ENCODE measurements at places on chromosomes 7 and 10.

DNA sequence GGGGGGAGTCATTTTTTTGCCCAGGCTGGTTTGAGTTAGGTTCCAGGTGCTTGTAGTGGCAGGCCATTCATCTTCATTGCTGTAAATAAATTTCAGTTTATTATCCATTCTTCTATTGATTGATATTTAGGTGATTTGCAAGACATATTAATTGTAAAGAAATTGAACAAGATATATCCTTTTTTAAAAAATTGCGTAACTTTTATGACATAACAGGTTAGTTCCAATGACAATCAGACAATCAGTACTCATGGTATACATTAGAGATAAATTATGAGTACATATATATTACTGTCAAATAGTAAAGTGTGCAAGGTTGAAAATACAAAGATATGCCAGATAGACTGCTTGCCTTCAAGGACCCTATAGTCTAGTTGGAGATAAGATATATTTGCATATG lies 92.2 kb upstream of the GLCCI1 start:
- DNase-seq: no peak

- no peak for DNase-seq
These were observed 62.7 kb downstream of the LRRC4 start for GRCh38 chr7:127968547-127968946.

DNA sequence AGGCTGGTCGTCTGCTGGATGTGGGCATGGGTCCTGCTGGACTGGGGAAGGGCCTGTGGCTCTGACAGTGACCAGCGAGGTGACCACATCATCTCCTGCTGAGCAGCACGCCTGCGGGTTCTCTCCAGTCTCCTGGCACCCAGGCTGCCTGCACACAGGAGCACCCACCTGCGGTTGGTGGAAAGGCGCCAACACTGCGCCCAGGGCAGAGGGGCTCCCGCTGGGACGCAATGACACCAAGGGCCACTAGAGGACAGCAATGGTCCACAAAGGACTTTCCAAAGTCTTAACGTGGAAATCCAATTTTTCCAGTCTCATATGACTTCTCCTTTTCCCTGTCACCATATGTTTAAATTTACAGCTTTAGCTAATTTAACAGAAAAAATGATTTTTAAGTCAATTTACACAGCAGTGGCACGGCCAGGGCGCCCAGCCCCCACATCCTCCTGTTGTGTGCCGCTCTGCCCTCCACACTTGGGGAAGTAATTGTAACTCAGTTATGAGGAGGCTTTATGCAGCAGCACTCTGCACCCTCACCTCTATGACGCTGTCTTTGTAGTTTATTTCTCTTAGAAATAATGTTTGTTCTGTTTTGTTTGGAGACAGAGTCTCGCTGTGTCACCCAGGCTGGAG lies 38.1 kb downstream of the CFAP46 start:
- no peak for DNase-seq

DNA sequence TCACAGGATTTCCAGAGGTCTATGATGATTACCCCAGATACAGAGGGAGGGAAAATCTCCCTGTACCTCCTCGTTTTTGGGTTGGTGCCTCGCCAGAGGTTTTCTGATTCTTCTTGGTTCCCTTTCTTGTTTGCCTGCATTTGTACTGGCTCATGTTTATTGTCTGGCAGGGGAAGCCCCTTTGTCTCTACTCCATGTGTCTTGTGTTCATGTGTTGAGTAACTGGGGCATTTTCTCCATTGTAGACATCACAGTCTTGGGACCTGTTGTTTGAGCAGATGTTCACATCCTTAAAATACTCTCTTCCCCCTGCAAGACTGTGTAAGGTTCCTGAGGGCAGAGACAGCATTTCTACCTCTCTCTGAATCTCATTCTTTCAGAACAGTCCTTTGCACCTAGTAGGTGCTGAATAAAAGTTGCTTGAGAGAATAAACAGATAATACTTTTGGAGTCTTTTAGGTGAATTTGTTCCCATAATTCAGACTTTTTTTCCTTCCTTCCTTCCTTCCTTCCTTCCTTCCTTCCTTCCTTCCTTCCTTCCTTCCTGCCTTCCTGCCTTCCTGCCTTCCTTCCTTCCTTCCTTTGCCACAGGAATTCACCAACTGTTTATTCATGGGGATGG lies 25.1 kb downstream of the CDK14 start:
- no peak for DNase-seq

- DNase-seq: no peak
These were observed 138.6 kb downstream of the CHN2 start for GRCh38 chr7:29332875-29333855.

- DNase-seq: no peak
These were observed 1351.9 kb downstream of the REEP3 start for GRCh38 chr10:64873088-64873487.

- DNase-seq: no peak
These were observed 355.3 kb downstream of the FGFR2 start for GRCh38 chr10:121242741-121243608.

- no peak for DNase-seq
These were observed 12.2 kb downstream of the PTN start for GRCh38 chr7:137331378-137331777.

GRCh38 chr7:121041516-121042148 lies 53.1 kb downstream of the CPED1 start:
- DNase-seq: no peak

- no peak for DNase-seq
These were observed 44.5 kb upstream of the COMTD1 start for GRCh38 chr10:75280236-75280635.

GRCh38 chr10:75461672-75462649 lies 30.5 kb downstream of the LRMDA start:
- DNase-seq: no peak

DNA sequence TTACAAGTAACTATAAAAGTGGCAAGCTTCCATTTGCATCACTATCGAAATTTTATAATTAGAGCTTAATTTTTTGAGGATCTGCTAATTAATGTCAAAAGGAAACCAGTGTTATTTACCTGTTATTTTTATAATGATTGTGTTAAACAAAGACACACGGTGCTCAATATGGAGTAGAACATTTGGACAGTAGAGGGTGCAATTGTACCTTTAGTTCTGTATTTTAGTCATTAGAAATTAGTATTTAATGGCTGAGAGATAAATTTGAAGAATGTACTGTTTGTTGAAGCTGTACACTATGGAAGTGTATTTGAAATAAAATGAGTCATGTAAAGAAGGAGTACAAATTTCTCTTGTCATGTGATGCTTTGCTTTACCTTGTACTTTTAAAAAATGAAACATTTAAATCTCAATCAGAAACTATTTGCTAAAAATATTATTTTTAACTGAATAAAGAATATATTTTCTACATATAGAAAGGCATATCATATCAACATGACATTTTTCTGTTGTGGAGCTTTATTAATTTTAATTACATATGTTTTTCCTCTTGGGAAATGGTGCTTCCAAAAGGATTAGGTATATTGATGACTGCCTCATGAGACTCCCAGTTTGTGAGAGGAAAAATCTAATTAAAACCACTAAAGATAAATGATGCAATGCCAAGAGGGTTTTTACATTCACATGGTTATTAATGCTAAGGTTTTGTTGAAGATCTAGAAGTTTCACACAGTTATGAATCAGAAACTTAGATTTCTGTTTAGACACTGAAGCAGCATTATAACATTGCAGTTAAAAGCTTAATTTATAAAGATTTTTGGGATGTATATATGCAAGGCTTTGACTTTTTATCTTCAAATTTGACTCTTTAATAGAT lies 10.4 kb upstream of the PRKG1 start:
- DNase-seq: no peak

DNA sequence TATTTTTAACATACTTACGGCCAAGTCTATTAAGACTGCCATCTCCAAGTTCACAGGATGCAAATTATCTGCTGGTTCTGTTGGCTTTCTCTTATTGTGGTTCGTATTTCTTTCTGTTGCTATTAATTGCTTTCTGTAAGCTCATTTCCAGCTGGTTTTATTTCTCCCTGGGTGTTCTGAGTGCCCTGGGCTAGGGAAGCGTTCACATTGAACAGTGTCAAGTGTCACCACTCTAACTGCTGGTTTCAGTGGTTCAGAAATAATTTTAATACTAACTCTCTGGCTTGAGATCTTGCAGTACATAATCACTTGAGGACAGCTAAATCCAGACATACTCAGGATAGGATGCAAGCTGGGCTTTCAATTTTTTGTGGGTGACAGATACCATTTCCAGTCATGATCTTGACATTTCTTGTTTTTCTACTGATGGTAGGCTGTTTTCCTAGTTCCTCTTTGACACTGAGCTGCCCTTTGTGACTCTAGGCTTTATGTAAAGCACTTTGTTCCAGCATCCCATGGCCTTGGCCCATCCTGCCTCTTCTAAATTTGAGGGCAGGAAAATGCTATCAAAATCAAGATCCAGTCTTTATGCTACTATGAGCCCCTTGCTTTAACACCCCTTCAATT lies 117.6 kb downstream of the SNX13 start:
- no peak for DNase-seq

DNA sequence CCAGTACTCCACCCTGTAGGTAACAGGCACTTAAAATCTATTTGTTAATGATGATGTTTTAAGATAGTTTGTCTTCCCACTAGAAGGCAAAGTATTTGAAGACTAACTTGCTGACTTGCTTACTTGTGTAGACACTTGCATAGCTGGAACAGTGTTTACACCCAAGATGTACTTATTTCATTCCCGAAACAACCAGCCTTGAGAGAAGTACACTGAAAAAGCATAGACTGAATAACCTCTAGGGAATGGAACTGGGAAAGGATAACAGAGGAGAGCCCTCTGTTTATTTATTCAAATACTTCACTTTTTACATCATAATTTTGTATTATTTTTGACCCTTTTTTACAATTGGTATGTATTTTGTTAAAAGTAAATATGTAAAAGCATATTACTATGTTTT lies 33.1 kb upstream of the TMEM26 start:
- no peak for DNase-seq

- DNase-seq: no peak
These were observed 402.4 kb upstream of the ADARB2 start for GRCh38 chr10:2139746-2140145.

DNA sequence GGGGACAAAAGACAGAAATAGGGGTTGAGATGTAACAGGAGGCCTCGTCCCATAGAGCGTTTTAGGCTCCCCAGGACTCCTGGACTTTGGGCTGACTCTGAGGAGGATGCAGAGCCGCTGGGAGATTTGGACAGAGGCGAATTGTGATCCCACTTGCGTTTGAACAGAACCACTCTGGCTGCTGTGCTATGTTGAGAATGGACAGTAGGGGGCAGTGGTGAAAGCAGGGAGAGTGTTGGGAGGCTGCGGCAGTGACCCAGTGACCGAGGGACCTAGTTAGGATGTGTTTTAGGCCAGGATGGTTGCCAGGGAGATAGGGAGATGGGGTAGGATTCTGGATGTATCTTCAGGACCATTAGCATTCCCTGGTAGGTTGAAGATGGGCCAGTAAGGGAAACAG lies 271.6 kb downstream of the CCDC3 start:
- no peak for DNase-seq

- no peak for DNase-seq
These were observed 133.1 kb upstream of the PRSS1 start for GRCh38 chr7:142616121-142616643.

- DNase-seq: peak; percentile 7
These were observed 3.1 kb downstream of the PALS2 start for GRCh38 chr7:24576171-24577025.

DNA sequence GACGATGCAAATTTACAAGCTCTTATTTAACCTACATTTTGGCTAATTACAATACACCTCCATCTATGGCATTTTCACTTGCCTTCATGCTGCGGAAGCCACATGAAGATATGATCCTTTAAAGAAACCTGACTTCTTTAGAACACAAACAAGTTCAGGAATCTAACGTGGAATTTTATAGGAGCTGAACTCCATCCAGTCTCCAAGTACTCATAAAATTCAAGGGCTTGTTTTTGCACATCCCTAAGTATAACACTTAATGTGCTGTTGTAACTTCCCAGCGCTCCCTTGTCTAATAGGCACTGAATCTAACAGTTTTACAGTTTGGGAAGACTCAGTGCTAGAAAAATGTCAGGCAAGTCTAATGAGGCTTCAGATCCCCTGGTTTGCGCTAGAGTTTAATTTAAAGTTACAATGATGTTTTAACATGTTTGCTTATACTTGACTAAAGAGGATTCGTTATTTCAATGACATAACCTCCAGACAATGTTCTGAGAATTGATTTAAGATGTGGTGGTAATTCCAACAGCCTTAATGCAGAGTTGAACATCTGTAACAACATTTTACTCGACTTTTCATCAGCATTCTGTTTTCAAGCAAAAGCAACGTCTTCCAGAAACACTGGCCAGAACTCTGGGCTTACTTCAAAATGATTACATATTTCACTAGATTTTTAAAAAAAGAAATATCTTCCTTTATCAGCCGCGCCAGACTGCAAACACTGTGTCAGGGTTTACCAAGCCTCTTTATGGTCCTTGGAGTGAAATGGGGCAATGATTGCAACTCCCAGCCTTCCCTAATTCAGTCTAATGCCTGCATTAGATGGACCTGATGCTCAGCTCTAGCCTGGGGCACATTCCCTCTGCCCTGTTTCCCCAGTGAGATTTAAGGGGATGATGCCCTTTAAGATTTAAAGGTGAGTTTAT lies 664.3 kb downstream of the KCNMA1 start:
- DNase-seq: no peak

- no peak for DNase-seq
These were observed 9.9 kb downstream of the FAM237B start for GRCh38 chr7:90311175-90311574.

GRCh38 chr10:89553064-89553734 lies 17.8 kb upstream of the SLC16A12 start:
- DNase-seq: no peak

GRCh38 chr7:1586827-1587705 lies 17.2 kb upstream of the PSMG3 start:
- no peak for DNase-seq

GRCh38 chr10:29329420-29329819 lies 40.5 kb downstream of the LYZL1 start:
- DNase-seq: no peak

DNA sequence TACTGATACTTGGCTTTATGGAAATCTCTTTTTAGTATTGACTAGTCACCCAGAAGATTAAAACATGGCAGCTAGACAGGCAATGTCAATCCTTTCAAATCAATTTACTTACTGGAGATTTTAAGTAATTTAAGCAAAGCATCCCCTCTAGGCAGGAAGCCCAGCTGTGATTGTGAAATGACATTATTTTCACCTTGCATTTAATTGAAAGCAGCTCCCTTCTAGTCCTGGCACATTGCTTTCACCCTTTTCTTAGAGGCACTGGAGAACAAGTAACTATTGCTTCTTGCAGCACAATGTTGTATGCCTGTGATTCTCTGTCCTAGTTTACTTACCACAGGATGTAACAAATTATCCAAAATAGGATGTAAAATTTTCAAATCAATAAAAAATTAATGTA lies 13.3 kb downstream of the ST7 start:
- no peak for DNase-seq
